GM04503 (cell line): ENCODE measurements at places on chromosomes 4 and X.

- no peak for DNase-seq
Observed at GRCh38 chr4:184574861-184575260, 74.4 kb downstream of the CASP3 start.

GRCh38 chr4:77036206-77036605 lies 39.6 kb downstream of the CCNI start:
- DNase-seq, result peak; percentile 89

- no peak for DNase-seq
Observed at GRCh38 chr4:84722720-84723119, 139.8 kb downstream of the CDS1 start.

- no peak for DNase-seq
Observed at GRCh38 chr4:60209588-60209987, 990.5 kb upstream of the ADGRL3 start.

GRCh38 chr4:149523039-149523438 lies 292.6 kb downstream of the IQCM start:
- DNase-seq, result no peak

- DNase-seq, result no peak
Observed at GRCh38 chr4:158890294-158890693, 121.5 kb downstream of the FNIP2 start.
